ENCODE measurements at places on chromosomes 7 and 10.

DNA sequence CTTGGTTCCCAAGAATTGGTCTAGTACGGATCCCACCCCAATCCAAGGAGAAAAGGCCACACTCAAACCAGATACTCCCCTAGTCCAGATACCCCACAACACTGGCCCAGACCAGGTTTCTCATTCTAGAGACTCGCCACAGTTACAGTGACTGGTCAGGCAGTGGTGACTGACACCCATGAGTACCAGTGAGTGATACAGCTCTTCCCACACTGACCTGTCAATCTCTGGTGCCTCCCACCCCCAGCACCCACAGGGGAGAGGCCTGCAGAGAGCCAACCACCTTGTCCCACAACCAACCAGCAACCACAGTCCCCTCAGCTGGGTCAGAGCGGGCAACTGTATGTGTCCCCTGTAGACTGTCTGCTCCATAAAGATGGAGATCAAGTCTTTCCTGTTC, 152.8 kb downstream of the NEURL1 start:
- DNase-seq, result no peak

DNA sequence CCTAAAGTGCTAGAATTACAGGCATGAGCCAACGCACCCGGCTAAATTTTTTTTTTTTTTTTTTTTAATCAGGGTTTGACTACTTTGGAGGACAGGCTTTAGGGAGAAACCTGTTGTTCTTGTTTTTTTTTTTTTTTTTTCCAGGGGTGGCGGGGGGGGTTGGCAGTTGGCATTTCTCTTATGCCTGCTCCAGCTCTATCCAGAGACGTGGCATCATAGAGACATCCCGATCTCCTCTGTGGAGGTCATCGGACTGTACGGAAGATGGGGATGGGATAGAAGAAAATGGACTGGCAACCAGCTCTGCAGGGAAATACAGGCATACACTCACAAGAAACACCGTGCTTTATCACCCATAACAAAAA, 130.8 kb downstream of the PRPF18 start:
- DNase-seq, result no peak

GRCh38 chr10:8163824-8164223, 109.3 kb downstream of the GATA3 start:
- no peak for DNase-seq

DNA sequence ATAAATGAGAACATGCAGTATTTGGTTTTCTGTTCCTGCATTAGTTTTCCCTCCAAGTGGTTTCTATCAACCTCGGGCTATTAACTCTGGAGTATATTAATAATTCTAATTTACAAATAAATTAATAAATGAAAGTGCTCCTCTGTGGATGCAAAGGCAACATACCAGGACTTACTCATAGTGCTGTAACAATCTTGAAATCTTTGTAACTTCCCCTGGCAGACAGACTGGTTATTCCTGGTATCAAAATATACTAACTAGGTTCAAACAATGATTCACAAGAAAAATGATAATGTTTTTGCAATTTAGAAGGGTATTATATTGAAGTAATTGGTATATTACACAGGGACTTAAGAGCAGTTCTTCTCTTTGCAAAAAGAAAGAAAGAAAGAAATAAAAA, 177.2 kb downstream of the FANK1 start:
- no peak for DNase-seq

DNA sequence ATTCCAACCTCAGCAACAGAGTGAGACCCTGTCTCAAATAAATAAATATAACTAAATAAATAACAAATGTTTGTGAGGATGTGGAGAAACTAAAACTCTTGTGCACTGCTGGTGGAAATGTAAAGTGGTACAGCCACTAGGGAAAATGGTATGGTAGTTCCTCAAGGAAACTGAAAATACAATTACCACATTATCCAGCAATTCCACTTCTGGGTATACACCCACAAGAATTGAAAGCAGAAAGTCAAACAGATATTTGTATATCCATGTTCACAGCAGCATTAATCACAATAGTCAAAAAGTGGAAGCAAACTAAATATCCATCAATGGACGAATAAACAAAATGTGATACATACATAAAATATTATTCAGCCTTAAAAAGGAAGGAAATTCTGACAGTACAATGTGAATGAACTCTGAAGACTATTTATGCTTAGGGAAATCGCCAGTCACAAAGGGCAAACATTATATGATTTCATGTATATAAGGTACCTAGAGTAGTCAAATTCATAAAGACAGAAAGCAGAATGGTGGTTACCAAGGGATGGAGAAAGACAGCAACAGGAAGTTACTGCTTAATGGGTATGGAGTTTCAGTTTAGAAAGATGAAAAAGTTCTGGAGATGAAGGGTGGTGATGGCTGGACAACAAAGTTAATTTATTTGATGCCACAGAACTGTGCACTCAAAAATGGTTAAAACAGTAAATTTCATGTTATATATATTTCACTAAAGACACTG, 9.8 kb downstream of the ARHGAP12 start:
- peak; percentile 21 for DNase-seq

DNA sequence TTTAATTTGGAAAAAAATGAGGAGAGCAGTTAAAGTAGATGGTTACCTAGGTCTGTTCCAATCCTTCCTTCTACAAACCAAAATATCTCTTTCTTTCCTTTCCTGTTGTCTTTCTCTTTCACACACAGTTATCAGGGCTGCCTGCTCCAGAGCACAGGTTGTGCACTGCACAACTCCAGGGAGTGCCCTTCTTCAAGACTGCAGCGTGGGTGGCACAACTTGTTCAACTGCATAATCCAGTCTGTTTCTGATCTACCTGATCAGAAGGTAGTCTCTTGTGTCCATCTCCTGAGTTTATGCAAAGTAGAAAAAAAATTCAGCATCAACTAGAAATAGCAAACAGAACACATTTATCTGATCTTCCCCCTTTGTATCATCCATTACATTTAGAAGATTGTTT, 78.1 kb upstream of the COL13A1 start:
- no peak for DNase-seq

Data from MM.1S (cell line).